LNCaP clone FGC (cell line): ENCODE measurements at places on chromosomes 6 and 20.

DNA sequence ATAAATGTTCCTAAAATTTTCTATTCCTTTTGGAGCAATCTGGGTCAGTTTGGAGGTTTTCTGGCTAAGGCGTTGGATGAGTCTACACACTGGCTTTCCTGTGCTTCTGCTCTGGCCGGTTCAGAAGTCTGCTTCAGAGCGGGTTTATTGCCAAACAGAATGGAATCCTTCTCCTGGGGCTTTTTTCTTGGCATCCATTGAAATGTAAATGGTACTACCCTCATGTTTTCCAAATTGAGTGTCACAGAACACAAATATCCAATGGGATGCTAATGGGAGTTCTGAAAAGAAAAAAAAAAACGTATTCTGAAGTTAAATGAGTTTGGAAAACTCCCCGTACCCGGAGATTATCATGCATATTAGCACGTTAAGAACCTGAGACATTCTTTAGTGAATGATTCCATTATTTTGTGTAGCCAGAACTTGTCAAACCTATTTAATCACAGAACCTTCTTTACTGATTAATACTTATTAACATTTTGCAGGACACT is 930.3 kb downstream of the QKI start:
- no peak for DNase-seq

- DNase-seq, result no peak
Observed at GRCh38 chr6:47105469-47106178, 63.5 kb upstream of the ADGRF1 start.

DNA sequence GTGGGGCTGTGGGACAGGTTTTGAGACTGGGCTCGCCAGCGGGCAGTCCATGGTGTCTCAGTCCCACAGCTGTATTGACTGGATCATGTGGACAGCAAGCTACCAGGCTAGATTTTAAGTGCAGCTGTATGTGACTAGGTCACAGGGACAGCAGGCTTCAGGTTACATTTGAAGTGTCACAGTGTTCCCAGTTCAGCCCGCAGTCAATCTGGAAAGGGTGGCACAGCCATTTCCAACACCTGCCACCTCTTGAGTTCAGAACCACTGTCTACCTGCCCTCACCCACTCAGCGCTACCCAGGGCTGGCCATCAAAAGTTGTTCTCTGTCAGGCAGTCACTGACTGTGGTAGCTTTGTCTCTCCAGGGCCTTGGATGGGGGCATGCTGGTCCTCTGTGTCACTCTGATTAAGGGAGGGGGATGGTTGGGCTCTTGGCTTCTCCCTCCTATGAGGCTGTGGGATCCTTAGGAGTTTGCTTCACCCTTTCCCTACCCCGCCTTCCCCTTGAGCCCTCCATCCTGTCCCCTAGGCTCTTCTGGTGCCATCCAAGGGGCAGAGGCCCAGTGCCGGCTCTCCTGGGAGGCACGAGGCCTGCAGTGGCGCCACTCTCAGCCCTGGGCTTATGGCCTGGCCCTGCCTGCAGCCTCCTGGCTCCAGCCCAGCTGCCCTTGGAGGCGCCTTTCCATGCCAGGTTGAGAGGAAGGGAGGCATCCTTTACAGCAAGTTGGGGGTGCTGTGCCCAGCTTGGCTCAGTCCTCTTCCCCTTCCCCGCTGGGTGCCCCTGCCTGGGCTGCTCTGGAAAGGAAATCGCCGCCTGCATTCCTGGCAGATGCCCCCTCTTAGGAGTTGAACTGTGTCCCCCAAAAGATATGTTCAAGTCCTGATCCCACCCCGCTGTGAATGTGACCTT is 44.9 kb downstream of the PNLDC1 start:
- no peak for DNase-seq

GRCh38 chr6:30700340-30700739 is 9.6 kb upstream of the NRM start:
- no peak for DNase-seq

- no peak for DNase-seq
Observed at GRCh38 chr20:50004229-50004628, 21.4 kb downstream of the SNAI1 start.

GRCh38 chr6:35166520-35166919 is 25.4 kb upstream of the TCP11 start:
- no peak for DNase-seq
